SK-MEL-5 (cell line): ENCODE measurements at places on chromosomes 5 and 9. TPM values are rescaled to one million over a fixed set of nuclear protein-coding genes. Genes with fewer than 3 reads are reported as not detected.
A peak's percentile ranks its signal among the peaks of the same experiment; 100 is the strongest.

Gene TMED9
- total RNA-seq, result 74.5 and 80.1 TPM in 2 replicates

Gene SMIM33
- not detected in 2 replicates for total RNA-seq

DNA sequence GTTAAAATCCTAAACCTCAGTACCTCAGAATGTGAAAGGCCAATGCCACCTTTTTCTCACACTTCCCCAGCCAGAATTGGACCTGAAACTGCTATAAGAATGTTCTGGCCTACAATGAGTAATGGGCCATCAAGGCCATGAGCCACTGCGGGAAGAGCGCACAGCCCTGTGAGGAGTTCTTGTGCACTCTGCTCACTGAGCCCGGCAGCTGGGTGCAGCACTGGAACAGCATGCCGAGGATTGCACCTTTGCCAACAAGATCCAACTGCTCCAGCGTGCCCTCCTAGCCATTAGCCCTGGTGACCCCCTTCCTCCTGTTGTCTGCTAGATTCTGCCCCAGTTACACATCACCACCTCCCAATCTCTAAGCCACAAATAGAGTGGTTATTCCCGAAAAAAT, 758.1 kb downstream of the PRELID2 start:
- no peak for DNase-seq

- no peak for DNase-seq
Measured at GRCh38 chr5:174545926-174546325, 178.5 kb upstream of the MSX2 start.

- DNase-seq, result no peak
Measured at GRCh38 chr5:102154291-102154690, 141.8 kb downstream of the SLCO4C1 start.

- no peak for DNase-seq
Measured at GRCh38 chr9:121819428-121820231, 168.2 kb downstream of the DAB2IP start.

GRCh38 chr9:35599763-35600604, 5.1 kb upstream of the TESK1 start:
- peak; percentile 33 for DNase-seq

- no peak for DNase-seq
Measured at GRCh38 chr9:130932255-130933079, 6.6 kb downstream of the FIBCD1 start.

DNA sequence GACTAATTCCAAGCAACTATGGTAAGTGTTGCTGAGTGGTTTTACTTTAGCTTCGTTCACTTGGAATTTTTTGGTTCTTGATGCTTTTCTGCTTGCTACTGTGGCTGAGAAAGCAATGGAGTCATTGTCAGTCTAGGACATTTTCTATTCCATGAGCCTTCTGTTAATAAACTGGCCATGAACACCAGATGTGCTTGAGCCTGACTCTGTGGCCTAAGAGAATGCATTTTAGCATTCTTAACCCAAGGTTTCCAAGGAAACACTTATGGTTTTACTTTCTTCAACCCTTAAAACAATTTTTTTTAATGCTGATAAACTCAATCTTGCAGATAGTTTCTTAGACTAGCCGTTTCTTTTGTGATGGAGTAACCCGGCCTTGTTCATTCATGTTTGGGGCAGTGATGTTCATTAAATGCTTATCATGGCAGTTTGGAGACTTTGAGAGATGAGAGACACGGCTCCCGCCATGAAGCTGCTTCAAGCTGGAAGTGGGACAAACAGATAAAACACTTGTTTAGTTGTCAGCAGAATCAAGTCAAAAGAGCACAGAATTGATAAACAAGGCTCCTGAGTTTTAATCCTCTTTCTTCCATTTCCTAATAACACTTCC, 42.4 kb downstream of the OSTF1 start:
- DNase-seq, result no peak

GRCh38 chr5:134289509-134290113, 63.7 kb upstream of the PPP2CA start:
- peak; percentile 86 for DNase-seq

DNA sequence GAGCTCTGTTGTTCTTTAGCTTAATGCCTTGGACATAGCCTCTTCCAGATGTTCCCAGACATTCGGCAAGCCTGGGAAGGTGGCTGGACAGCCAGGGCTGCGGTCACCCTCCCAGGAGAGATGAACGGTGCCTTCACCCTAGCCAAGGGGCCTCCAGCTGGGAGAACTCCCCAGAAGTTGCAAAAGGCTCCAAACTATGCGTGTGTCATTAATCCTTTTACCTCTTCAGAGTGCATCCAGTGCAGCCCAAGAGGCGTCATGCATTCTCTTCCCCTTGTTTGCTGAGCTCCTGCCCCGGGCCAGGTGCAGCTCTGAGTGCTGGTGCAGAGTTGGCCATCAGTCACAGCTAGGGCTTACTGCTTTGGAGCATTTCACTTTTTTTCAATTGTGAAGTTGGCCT, 22.8 kb downstream of the HMCN2 start:
- no peak for DNase-seq

DNA sequence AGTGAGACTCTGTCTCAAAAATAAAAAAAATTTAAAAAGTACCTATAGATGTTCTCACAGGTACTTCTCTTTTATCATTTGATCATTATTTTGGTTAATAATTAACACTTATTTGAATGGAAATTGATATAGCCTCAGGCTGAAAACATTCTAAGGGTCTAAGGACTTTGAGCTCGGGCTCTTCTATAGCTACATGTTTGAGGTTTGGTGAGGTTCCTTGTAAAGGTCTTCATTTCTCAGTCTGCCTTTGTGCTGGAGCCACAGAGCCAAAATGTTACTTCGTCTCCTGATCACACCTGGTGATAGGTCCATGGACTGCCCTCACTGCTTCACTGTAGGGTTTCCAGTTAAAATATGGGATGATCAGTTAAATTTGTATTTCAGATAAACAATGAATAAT, 22.6 kb downstream of the ARHGEF37 start:
- no peak for DNase-seq

DNA sequence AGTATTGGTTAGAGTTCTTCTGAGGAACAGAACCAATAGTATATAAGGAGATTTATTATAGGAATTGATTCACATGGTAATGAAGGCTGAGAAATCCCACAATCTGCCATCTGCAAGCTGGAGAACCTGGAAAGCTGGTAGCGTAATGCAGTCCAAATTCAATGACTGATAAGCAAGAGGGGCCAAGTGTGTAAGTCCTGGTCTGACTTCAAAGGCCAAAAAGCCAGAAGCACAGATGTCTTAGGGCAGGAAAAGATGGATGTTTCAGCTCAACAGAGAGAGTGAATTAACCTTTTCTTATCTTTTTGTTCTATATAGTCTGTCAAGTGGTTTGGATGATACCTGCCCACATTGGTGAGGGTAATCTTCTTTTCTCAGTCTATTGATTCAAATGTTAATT, 146.4 kb downstream of the FGF10 start:
- DNase-seq, result no peak

Gene ZDHHC11B
- 5.9 and 8.6 TPM in 2 replicates for total RNA-seq

GRCh38 chr5:175461370-175461769, 17.0 kb upstream of the SFXN1 start:
- no peak for DNase-seq

- no peak for DNase-seq
Measured at GRCh38 chr5:57608542-57608941, 125.9 kb upstream of the ACTBL2 start.

GRCh38 chr5:19536387-19536786, 451.6 kb downstream of the CDH18 start:
- no peak for DNase-seq

DNA sequence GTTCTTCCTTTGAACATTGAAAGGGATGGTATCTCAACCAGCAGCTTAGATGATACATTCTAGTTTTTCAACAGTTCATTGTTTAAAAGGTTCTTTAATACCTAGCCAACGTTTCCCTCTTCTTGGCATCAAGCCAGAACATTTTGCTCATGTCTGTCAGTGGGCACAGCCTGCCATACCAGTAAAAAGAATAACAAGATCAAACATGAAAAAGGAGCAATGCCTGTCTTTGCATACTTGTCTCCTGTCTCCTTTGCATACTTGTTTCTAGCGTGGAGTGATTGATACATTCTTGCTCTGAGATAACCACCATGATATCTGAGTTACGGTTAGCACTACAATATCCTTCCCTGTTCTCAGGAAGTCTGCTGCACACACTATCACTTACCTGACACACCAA, 248.6 kb upstream of the DAPK1 start:
- DNase-seq, result no peak

DNA sequence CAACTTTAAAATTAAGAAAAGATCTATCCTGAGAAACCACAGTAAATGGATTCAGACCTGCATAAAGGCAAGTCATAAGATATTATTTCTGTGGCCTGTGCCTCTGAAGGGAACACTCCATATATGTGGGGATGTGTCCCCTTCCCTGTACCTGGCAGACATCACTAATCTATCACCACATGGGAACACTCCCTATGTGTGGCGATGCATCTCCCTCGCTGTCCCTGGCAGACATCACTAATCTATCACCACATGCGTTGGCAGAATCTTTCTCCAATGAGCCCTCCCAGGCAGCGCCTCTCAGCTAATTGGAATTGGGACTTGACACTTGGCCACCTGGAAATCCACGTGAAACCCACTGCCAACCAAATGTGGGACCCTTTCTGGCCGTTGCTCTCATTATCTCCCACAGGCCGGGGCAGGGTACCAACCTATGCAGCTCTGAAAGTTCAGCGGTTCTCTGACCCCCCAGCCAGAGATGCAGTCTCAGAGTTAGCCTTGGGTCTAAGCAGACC, 25.2 kb upstream of the ASS1 start:
- no peak for DNase-seq

Gene GCNT4
- total RNA-seq, result 0.75 and 1.1 TPM in 2 replicates

- no peak for DNase-seq
Measured at GRCh38 chr9:17627641-17628040, 48.8 kb downstream of the SH3GL2 start.

Gene GTF2H2C
- 55.9 and 62.2 TPM in 2 replicates for total RNA-seq

DNA sequence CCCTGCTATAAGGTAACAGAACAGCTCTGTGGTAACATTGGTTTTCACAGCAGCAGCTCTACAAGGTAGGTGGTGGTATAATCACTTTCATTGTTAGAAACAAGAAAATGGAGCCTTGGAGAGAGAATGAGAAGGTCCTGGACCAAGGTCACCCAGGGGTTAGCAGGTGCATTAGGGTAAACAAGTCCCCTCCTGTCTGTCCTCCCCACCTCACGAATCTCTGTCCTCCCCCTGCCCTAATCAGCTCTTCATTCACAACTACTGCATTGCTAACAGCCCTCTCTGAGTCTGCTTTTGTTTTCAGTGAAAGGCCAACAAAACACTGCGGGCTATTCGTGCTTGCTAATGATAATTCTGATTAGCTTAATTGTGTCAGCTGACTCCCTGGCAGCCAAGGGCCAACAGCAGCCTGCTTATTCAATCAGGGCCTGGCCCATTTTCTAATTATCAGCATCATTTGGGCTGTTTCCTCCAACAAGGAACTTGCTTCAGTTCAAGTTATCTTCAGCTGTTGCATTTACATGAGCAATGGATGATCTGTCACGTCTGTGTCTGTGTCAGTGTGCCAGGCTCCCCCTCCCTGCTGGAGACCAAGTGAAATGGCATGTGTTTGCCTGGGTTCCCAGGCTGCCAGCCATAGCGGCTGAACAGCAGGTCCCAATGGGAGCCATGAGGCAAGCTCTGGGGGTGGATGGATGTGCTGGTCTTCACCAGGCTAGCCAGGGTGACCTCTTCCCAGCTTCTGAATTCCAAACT, 56.7 kb upstream of the EQTN start:
- DNase-seq, result no peak

GRCh38 chr9:2377117-2377516, 244.5 kb upstream of the VLDLR start:
- no peak for DNase-seq

Gene AJM1
- 1.2 and 1.4 TPM in 2 replicates for total RNA-seq

Gene ADAMTSL2
- total RNA-seq, result 0.83 and 1.1 TPM in 2 replicates

Gene SPATA31E1
- total RNA-seq, result not detected in 2 replicates
